Hypothalamus (tissue), 51 donors: ENCODE measurements at places on chromosomes 6 and 20.

DNA sequence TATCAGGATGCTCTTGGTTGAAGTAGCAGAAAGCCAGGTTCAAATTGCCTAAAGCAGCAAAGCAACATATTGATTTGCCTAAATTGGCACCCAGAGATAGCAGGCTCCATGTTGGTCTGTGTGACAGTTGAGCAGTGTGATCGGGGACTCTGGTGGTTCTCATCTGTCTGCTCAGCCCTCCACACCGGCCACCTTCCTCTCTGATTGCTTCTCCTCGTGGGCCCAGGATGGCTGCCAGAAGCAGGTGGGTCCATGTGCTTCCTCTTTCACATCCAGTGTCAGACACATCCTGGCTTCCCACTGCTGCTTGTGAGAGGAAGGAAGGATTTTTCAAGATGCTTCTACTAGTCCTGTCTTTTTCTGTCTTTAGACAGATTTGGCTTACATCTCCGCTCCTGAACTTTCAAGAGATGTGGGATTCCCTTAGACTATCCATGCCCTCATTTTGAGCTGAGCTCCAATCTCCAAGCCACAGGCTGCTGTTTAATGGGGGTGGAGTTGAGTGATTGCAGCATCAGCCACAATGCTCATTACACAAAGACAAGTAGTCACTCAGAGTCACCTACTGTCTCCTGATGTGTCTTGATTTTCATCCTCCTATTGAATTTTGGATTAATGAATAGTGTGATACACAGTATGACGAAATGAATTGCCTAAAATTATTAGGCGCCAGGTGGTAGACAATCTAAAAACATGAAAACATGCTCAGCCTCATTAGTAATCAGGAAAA, 122.2 kb downstream of the ZDHHC14 start:
- DNase-seq: no peak

DNA sequence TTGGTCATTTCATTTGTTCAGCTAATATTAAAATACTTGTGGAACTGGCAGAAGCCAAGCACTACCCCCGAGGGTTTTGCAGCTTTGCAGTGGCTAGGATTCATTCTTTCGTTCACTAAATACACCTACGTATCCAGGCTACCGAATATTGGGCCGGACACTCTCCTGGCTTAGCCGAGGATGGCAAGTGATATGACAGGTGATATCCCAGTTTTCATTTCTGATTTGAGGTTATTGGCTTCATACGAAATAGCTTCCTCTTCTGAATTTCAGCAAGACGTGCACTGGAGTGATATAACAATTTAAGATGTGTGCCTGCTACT, 536 bp upstream of the MTFR2 start:
- DNase-seq: no peak

DNA sequence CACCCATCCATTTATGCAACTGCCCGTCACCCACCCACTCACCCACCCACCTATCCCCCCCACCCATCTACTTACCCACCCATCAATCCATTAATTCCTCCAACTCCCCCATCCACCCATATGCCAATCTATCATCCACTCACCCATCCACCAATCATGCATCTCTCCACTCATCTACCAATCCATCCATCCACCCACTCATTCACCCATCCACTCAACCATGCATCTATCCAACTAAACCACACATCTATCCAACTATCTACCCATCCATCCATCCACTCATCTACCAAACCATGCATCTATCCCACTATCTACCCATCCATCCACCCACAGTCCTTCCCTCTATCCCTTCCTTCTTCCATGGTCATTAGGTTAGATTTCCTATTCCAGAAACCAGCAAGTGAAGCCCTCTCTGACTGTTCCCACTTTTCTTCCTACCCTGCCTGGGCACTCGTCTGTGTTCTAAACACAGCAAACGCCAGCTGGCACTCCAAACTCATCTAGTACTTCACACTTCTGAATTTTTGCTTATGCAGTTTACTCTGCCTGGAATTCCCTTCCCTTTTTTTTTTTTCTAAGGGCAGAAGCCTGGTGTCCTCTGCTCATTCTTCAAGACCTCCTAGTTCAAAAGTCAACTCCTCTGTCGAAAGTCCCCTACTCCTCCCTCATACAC, 43.1 kb downstream of the ARHGAP40 start:
- no peak for DNase-seq

DNA sequence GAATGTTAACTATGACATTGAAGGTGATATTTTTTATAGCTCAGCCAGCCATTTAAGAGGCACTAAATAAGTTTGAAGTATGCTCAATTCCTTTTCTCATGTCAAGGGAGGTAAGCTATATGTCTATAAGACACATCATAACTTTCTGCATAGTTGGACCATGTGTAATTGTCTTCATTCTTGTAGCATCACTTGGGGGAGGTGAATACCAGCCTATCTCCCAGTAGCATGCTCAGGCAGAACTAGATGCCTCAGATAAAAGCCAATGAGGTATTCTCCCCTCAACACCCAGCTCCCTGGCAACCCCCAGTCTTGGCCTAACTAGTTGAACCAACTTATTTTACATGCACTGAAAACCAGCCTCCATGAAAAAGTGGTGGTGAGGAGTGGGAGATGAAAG, 158.3 kb upstream of the JAG1 start:
- no peak for DNase-seq

DNA sequence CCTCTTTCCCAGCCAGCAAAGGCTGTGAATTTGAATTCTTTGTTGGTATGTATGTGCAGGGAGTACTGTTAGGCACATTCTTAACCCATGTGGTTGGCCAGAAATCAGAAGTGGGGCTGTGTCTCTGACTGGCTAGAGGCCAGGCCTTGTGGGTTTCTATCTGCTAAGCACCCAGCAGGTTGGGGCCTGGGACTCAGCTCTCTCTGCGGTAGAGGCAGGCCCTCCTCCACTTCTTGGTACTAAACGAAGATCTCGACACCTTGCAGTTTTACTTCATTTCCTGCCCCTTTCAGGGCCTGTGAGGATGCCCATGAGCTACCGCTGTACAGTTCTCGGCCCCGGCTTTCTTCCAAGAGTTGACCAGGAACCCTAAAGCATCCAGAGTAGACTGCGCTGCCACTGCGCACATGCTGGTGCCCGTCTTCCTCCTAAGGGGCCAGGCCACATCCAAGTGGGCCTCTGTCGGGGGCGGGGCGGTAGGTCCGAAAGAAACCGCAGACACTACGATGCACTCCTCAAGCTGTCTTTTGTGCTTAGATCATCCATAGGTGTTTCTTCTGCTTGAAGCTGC, 51.1 kb downstream of the TCP11 start:
- no peak for DNase-seq

DNA sequence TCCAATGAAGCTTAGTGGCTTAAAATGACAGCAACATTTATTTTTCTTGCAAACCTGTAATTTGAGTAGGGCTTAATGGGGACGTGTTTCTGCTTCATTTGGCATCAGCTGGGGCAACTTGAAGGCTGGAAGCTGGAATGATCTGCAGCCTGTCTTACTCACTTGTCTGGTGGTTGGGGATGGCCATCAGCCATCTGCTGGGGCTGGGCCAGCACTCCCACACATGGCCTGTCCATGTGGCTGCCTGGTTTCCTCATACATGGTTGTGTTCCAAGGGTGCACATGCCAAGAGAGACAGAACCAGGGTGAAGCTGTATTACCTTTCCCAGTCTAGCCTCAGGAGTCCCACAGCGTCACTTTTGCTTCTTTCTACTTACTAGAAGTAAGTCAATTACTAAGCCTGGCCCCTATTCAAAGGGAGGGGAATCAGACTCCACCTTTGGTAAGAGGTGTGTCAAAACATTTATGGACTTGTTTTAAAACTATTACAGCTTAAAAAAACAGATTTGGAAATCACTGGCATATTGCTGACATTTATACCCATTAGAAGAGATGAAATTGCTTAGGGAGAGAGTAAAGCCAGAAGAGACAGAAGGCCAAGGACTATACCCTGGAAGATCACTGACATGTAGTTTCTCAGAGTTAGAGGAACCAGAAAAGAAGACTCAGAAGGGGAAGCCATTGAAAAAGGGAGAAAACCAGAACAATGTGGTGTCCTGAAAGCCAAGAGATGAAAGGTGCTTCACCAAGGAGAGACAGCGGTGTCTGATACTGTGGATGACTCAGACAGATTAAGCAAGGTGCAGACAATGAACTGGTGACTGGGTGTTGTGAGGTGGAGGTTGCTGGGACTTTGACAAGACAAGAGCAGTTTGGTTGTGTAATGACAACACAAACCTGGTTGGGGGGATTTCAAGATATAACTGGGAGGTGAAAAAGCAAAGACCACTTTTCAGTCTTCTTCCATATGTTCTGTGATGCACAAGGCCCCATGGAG, 345.2 kb downstream of the GJA1 start:
- no peak for DNase-seq

DNA sequence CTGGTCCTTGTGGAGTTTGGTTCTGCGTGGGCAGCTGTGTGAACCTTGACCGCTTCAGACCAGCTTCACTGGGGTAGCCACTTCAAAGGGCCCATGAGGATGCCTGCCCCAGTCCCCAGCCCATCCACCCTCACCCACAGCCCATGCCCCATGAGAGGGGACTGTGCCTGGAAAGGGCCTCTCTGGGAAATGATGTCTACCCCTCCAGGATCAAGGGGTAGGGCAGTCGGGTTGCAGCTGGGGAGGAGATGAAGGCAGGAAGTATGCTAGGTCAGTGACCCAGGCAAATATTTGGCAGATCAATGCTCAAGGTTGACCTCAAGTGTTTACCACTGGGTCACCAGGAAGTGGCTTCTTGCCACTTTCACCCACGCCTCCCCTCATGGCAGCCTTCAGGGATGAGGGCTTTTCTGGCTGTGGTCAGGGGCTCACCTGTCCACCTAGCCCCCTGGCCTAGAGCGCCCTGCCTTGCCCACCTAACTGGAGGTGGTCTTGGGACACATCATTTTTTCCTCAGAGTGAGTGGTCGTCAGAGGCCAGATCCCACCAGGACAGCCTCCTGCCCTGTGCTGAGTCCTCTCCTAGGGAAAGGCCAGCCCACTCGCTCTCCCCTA, 109.5 kb downstream of the SNX5 start:
- DNase-seq: no peak

GRCh38 chr20:52852714-52853113, 119.4 kb upstream of the TSHZ2 start:
- no peak for DNase-seq

GRCh38 chr20:51305316-51306052, 237.0 kb downstream of the NFATC2 start:
- DNase-seq: no peak

DNA sequence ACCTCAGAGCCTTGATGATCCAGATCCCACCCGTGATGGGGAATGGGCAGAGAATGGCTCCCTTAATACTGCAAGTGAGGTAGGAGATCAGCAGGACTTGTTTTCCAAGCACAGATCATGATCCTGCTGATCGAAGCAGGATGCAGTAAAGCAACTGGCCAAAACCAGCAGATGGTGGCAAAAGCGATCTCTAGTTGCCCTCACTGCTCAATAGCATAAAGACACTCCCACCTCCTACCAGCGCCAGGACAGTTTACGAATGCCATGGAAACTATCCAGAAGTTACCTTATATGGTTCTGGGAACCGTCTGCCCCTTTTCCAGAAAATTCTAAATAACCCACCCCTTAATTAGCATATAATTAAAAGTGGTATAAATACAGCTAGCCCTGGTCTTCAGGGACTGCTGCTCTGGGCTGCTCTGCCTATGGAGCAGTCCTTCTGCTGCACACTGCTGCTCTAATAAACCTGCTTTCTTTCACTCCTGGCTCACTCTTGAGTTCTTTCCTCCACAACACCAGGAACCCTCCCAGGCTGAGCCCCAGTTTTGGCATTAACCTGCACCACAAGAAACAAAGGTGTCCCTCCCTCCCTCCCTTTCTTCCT, 415.8 kb downstream of the PREX1 start:
- DNase-seq: no peak

- DNase-seq: no peak
Observed at GRCh38 chr20:41064377-41064776, 35.8 kb downstream of the TOP1 start.

DNA sequence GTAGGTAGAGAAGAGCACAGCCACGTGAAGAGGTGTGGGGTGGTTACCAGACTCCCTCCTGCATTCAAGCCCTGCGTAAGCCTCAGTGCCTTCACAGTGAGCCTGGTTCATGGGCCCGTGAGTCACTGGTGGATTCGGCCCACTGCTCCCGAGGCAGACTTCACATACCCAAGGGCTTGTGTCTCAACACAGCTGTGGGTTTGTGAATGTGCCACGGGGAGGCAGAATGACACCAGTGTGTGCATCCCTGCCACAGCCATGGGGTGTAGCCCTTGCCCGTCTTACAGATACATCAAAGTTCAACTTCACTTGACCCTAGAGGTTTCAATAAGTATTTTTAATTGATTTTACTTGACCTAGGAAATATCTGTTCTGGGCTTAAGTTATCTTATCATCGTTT, 108.5 kb downstream of the MAP3K4 start:
- DNase-seq: peak; percentile 6

- no peak for DNase-seq
Observed at GRCh38 chr6:143097224-143097795, 36.6 kb downstream of the AIG1 start.

- DNase-seq: no peak
Observed at GRCh38 chr6:1481286-1481685, 91.9 kb downstream of the FOXF2 start.

GRCh38 chr6:89081129-89081422, 525 bp downstream of the PNRC1 start:
- DNase-seq: no peak

GRCh38 chr20:54468082-54468481, 7.3 kb upstream of the DOK5 start:
- DNase-seq: no peak

GRCh38 chr6:37204014-37204751, 34.2 kb downstream of the PIM1 start:
- no peak for DNase-seq

GRCh38 chr20:1718604-1719384, 61.2 kb upstream of the SIRPG start:
- DNase-seq: no peak
